CD4-positive, alpha-beta T cell treated with Interleukin-17A for 1 hour (primary cell): ENCODE measurements at places on chromosomes 2 and 18.

DNA sequence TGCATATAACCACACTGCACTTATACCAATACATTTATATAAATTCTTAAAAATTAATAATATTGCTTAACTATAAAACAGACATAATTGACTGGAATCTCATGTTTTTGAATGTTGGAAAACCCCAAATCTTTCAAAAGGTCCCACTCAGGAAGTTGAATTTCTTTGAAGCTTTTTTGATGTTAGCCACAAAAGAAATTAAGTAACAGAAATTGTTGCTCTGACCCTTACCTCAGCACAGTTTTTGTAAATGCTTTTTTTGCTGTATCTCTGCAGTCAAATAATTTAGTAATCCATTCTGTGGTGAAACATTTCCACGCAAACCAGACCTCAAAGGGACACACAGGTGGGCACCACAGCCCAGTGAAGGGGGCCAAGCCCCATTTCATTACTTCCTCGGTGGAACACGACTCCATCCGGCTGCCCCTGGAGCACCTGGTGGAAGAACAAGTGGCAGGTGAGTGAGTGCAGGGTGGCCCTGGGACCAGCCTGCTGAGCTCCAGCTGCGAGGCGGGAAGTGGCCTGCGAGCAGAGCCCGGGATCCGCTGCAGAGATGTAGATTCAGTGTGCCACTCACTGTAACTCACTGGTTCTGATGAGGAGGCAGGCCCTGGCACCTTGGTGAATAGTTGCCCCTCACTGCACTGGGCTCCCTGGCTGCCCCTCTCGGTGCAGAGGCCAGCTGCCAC lies 8.4 kb downstream of the SCLY start:
- peak; percentile 45 for DNase-seq

GRCh38 chr2:153386481-153386897 lies 92.1 kb downstream of the RPRM start:
- no peak for DNase-seq

DNA sequence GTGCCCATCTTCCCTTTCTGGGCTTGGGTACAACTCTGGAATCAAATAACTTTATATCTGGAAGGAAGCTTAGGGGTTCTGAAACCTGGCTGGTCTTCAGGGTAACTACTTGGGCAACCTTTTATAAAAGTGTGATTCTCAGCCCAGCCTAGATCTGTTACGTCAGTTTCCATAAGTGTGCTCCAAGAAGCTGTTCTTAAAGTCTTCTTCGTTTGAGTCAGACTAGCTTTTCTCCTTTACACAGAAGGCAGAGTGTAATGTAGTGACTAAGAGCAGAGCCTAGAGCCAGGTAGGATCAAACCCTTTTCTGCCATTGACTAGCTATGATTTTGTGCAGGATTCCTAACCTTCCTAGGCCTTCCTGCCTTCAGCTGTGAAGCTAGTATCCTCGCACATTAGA lies 5.8 kb downstream of the ITGA6 start:
- no peak for DNase-seq

- no peak for DNase-seq
Measured at GRCh38 chr18:24018299-24018886, 3.8 kb downstream of the TTC39C start.

GRCh38 chr2:171793691-171794678 lies 100.1 kb downstream of the SLC25A12 start:
- no peak for DNase-seq

DNA sequence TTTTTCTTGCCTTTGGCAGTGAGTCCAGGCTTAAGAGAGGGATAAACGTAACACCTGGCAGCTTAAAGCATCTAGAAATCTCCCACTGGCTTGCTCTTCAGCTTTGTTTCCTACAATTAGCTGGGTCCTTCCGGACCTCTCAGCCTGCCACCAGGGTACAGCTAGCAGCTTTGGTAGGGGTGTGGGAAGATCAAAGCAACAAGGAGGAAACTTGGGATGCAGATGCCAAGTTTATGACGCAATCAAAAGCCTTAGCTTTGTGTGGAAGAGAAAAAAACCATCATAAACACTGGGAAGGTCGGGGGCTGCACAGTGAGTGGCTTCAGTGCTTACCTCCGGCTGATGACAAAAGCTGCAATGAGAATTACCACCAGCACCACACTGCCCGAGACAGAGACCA lies 116.9 kb downstream of the EPHA4 start:
- DNase-seq, result no peak
